ENCODE measurements at places on chromosomes 5 and 9. TPM values are rescaled to one million over a fixed set of nuclear protein-coding genes. Genes with fewer than 3 reads are reported as not detected.

GRCh38 chr5:30650311-30650710 lies 543.2 kb upstream of the CDH6 start:
- no peak for DNase-seq

DNA sequence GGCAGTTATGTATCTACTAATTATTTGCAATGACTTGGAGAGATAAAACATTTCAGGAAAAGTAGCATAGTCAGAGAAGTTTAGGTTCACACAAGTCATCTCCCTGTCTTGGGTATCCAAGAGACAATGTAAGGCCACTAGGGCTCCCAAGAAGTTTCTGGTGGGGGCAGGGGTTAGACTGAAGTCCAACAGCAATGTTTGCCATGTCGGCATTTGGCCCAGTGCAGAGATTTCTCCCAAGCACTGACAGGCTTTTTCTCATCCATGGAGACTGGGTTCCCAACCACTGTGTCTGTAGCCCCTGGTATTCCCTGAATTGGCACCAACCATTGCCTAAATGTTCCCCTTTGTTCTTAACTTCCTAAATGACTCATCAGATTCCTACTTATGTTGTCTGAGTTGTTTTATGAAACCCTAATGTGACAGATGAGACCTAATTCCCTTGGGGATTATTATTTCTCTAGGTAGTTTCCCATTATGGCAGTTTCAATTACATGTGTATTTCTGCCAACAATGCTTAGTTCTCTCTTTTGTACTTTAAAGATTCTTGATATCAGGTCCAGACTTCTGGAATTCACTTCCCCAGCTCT lies 103.6 kb upstream of the EGFLAM start:
- no peak for DNase-seq

DNA sequence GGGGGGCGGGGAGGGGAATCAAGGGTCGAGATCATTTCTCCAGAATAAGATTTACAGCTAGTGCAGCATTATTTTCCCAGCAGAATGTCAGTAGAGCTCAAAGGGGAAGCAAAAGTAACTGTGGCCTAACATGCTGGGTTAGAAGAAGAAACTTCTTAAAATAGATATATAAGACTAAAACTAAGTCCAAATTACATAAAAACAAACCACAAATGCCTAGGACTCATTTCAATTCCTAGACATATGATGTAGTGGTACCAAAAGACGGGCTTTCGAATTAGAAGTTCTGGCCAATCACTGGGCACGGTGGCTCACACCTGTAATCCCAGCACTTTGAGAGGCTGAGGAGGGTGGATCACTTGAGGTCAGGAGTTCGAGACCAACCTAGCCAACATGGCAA lies 20.8 kb upstream of the MELK start:
- no peak for DNase-seq

The CATSPER3 gene
- total RNA-seq, result 0.14 TPM

- DNase-seq, result no peak
These were observed 18.7 kb downstream of the ROPN1L start for GRCh38 chr5:10460252-10460906.

DNA sequence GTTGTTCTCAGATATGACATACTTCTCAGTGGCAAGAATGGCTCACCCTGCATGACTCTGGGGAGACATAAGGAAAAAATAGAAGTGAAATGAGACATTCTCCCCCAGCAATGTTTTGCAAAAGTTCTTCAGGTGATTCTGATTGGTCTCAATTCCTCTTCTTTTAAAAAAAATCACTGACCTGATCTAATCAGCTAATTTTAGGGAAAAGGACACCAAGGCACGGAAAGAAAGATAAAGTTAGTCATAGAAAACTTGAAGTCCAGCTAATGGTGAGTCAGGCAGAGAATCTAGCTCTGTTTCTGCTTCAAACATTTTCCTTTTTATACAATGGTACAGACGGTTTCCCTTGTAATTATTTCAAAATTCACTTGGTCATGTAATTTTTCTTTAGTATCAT lies 1018.9 kb upstream of the ARRDC3 start:
- DNase-seq, result peak; percentile 44

- no peak for DNase-seq
These were observed 13.9 kb upstream of the ENHO start for GRCh38 chr9:34536685-34537084.

DNA sequence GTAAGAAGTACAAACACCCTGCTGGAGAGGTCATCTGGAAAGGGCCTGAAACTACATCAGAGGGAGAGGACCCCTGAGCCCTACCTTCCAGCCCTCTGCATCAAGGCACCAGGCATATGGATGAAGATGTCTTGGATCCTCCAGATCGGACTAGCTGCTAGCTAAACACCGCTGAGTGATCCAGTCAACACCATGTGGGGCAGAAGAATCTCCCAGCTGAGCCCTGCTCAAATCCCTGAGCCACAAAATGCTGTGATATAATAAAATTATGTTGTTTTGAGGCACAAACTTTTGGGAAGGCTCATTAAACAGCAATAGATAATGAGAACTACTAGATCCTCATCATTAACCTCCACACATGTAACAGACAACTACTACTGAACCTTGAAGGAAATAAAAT lies 155.2 kb downstream of the FRMD3 start:
- no peak for DNase-seq

DNA sequence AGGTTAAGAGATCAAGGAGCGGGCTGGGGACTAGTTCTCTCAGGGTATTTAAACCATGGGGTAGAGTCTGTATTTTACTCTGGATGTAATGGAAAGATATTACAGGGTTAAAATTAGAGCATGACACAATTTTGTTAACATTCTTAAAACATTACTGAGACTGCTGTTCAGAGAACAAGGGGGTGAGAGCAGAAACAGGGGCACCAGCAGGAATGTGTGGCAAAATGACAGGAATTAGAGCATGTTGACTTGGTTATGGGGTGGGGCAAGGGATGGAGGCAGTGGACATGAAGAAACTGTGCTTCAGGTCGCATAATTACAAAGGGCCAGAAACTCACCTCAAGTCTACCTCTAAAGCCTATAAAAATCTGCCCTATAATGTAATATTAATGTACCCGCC lies 75.0 kb downstream of the TMEM232 start:
- no peak for DNase-seq

- no peak for DNase-seq
These were observed 150.1 kb downstream of the NNT start for GRCh38 chr5:43753069-43753468.

DNA sequence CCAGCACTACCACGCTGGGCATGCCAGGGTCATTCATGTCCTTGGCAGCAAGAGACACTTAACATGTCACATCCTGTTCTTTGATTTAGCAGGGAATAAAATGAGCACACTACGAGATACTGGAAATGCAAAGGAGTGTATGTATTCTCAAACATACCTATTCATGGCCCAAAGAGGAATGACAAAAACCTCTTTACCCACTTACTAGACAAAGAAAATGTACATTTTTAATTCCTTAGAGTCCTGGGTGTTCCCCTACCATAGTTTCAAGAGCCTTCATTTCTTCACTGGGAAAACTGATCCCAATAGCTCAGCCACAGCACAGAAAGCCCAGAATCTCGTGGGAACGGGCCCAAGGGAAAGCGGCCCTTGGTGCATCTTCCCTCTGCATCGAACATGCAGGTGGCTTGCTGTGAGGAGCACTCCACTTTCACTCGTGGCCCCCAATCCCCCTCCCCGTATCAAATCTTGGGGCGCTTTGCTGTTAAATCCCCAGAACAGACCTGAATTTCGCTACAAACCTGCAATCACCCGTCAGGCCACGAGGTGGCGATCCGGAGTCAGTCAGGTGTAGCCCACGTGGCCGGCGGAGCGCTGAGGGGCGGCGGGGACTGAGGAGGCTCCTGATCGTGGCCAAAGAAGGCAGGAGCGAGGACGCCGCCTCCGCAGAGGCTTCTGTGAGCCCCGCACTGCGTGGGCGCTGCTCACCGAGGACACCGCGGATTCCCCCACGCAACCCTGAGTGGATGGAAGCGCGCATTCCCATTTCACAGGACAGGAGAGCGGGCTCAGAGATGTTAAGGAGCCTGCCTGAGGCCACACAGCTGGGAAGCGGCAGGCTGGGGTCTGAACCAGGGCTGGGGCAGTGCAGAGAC lies 91.4 kb downstream of the LMX1B start:
- peak; percentile 44 for DNase-seq

- DNase-seq, result no peak
These were observed 381.2 kb upstream of the PDE4D start for GRCh38 chr5:60274747-60275146.

GRCh38 chr9:15310107-15310850 lies 3.3 kb upstream of the TTC39B start:
- no peak for DNase-seq

DNA sequence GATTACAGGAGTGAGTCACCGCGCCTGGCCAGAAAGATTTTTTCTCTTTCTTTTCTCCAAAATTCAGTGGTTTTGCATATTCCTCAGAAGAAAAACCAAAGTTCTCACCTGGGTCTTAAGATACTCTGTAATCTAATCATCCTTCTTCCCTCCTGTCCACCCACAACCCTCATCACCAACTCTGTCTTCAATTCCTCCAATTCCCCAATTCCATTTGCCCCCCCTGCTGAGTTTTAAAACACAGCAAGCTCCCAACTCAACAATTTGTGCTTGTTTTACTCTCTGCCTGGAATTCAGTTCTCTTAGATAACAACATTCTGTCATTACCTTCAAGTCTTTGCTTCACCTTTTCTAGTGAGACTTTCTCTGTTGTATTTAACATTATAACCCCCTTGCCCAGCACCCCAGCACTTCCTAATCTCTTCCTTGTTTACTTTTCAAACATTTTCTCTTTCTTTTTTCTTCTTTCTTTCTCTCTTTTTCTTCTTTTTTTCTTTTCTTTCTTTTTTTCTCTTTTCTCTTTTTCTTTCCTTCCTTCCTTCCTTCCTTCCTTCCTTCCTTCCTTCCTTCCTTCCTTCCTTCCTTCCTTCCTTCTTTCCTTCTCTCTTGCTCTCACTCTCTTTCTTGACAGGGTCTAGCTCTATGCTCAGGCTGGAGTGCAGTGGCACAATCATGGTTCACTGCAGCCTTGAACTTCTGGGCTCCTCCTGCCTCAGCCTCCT lies 7.8 kb downstream of the TEX48 start:
- DNase-seq, result no peak

- no peak for DNase-seq
These were observed 33.5 kb upstream of the CEMIP2 start for GRCh38 chr9:71801826-71802225.

- DNase-seq, result no peak
These were observed 75.9 kb downstream of the SLC38A9 start for GRCh38 chr5:55636177-55636576.

DNA sequence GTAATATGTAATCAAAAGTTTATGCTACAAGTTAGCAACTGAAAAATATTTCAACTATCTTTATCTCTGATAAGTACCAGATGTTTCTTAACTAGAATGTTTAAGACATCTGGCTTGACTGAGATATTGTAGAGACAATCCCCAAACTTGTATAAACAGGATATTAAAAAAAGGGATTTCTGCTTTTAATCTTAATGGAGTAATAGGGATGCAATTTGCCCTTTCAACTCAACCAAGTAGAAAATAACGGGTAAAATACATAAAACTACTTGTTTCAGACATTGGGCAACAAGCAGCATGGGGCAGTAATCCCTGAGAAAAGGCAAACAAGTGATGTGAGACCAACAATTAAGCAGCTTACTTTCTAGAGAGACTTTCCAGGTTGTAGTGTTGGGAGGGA lies 9.4 kb upstream of the ADAMTS12 start:
- no peak for DNase-seq

DNA sequence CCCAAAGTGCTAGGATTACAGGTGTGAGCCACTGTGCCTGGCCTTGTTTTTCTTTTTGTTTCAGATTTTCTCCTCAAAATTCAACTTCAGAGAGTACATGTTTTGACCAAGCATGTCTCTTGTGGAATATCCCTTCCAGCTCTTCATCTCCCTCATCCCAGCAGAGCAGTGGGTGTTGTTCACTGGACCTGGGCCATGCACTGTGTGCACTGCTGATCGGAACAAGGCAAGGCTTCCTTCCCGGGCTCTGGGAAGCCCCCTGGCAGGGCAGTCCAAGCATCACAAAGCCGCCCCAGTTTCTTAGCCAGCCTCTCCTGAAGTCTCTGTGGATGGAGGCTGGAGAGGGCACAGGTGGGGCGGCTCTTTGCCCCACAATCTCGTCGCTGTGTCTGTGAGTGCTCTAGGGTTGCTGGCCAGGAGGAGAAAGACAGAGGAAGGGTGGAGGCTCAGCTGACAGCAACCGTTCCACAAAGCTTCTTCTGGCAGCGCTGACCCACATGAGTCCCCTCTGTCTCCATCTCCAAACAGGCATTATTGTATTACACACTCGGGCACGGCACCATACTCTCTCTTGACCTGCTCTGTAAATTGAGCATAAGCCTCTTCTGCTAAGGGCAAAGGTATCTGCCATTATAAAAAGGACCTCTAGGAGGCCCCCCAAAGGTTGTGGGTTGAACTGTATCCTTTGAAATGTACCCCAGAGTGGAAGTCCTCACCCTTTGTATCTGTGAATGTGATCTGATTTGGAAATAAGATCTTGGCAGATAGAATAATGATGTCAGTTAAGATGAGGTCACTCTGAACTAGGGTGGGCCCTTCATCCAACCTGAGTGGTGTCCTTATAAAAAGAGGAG lies 89.6 kb downstream of the TARS1 start:
- DNase-seq, result no peak

GRCh38 chr9:36030871-36031270 lies 5.8 kb upstream of the RECK start:
- DNase-seq, result no peak

DNA sequence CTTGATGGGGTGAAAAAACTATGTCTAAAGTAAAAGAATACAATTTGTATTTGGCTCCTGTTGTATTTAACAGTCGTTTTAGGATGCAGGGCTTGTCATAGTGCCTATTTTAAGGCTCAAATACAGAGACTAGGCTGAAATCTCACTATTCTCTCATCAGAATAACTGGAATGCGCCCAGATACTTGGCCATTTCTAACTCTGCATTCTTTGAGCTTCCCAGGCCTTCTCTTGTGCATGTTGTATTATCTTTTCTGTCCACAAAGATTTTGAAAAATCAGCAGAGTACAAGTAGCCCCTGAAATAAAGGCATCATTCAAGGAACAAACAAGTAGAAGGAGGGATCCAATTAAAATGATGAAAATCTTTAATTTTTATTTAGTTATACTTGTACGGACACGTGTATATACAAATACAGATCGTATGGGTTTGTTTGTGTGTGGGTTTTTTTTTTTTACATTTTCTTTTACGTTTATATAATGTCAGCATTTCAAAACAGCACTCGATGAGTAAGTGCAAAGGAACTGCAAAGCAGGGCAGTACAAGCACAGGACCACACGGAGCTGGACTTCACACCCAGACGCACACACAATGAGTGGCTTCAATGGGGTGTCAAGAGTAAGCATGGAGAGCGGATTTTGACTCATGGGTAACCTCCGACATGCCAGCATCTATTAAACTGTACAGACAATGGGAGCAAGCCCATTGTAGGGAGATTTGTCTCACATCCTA lies 294.0 kb downstream of the EFNA5 start:
- no peak for DNase-seq

DNA sequence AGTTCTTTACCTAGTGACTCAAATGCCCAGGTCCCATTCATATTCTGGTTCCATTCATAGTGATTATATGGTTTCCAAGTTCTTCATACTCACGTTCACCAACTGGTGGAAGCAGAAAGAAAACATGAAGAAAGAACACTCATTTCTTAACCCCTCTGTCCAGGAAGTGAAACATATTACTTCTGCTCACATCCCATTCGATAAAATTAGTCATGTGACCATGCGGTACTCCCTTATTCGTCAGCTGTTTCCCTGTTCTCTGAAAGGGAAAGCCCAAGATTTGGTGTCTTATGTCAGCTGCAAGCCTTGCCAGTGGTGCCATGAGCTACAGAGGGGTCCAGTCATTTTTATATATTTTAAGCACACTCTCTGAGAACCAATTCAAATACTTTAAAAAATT lies 387.0 kb upstream of the DMAC1 start:
- DNase-seq, result no peak

GRCh38 chr9:35994959-35995358 lies 37.0 kb upstream of the OR2S2 start:
- DNase-seq, result no peak

Data from HFFc6 (cell line).